ENCODE measurements at places on chromosomes 12 and 14.

DNA sequence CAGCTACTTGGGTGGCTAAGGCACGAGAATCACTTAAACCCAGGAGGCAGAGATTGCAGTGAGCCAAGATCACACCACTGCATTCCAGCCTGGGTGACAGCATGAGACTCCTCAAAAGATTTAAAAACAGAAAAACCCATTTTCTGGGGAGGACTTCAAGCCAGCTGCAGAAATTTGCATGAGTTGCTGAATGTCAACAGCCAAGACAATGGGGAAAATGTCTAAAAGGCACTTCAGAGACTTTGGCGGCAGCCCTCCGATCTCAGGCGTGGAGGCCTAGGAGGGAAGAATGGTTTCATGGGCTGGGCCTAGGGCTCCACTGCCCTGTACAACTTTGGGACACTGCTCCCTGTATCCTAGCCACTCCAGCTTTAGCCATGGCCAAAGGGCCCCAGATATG, 177.8 kb upstream of the C14orf180 start:
- DNase-seq: no peak

DNA sequence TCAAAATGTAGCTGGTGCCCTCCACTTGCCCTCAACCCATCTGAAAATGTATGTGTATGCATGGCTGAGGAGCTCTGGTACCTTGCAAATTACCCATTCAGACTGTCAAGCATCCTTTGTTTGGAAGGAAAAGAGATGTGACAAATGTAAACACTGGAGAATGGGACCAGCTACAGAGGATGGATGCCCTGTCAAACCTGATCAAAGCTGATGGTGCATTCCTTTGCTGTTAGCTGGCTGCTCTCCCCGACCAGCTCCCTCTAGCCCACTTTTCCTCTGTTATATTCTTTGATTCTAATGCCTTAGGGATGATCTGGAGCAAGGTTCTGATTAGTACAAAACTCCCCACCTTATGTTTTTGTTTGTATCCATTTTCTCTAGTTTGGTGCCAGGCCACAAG, 310.3 kb downstream of the C12orf75 start:
- DNase-seq: no peak

GRCh38 chr12:52907092-52907810, 2.4 kb upstream of the KRT8 start:
- DNase-seq: no peak

DNA sequence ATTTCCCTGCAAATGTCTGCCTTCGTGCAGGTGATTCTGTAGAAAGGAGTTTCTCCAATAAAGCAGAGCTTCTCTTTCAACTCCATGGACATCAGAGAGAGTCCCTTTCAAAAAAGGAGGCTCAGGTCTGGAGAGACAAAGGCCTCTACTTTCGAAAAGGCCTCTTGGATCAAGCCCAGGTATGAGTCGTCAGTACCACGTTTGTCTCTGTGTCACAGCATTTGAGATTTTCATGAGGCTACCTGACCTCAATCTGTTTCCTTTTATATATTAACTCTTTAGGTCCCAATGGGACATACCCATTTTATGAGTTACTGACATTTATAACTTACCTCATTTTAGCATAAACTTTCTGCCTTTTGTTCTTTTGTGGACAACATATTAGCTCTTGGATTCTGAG, 290.8 kb downstream of the RPAP3 start:
- DNase-seq: no peak

- no peak for DNase-seq
Observed at GRCh38 chr12:32688786-32689185, 9.7 kb downstream of the DNM1L start.

- DNase-seq: no peak
Observed at GRCh38 chr12:79055926-79056674, 191.5 kb downstream of the SYT1 start.

DNA sequence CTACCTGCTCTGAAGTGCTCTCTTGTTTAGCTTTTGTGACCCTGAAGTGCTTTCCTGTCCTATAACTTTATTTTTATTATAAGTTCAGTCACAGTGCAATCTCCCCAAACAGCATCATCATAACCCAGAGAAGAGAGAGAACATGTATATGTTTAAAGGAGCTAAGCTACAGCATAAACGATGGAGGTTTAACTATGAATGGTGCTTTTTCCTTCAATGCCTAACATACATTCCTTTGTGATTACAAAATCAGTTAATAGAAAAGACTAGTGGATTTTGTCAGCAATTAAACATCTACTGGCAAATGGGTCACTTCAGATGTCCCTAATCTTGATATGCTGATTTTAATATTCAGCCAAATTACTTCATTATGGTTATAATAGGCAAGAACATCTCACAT, 46.4 kb downstream of the ZFYVE21 start:
- DNase-seq: no peak

GRCh38 chr12:54562750-54563356, 13.5 kb downstream of the PDE1B start:
- no peak for DNase-seq

- no peak for DNase-seq
Observed at GRCh38 chr12:8781381-8782127, 40.9 kb upstream of the A2ML1 start.

DNA sequence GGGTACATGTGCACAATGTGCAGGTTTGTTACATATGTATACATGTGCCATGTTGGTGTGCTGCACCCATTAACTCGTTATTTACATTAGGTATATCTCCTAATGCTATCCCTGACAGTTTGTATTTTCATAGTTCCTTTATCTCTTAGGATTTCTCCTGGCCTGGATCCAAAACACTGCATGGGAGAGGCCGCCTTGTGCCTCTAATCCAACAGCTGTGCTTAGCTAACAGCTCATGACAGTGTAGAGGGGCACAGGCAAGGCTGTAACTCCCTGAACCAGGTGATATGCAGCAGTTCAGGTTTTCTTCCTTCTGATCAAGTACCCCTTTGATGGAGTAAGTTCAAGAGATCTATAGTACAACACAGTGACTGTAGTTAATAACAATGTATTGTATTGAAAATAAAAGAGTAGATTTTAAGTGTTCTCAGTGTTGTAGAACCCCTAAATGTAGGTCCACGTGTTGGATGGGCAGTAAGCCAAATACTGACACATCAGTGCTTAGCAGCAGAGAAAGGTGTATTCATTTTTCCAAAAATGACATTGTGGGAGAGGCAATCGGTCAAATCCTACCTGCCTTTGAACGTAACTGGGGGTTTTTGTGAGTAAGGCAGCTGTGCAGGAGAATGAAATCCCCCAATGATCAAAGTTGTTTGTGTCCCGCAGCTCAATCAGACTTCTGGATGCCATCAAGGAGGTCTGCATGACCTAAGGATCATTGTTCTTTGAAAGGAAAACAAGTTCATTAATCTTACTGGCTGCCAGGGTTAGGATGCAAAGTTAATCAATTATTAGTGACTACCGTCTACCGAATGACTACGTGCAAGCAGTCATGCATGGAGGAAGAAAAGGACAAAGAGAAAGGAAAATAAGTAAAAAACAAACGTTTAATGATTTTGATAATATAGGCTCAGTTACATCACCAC, 89.3 kb upstream of the FGD4 start:
- no peak for DNase-seq

DNA sequence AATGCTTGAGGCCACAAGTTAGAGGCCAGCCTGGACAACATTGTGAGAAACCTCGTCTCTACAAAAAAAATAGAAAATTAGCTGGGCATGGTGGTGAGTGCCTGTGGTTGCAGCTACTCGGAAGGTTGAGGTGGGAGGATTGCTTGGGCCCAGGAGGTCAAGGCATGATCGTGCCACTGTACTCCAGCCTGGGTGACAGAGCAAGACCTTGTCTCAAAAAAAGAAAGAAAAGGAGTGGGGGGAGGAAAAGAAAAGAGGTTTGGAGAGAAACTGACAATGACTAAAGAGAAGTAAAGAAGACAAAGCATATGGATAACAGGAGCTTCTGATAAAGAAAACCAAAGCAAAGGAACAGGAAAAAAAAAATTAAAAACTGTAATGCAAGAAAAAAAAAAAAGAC, 37.4 kb upstream of the SELPLG start:
- no peak for DNase-seq

GRCh38 chr12:46459111-46459510, 86.5 kb upstream of the SLC38A2 start:
- DNase-seq: peak; percentile 57

DNA sequence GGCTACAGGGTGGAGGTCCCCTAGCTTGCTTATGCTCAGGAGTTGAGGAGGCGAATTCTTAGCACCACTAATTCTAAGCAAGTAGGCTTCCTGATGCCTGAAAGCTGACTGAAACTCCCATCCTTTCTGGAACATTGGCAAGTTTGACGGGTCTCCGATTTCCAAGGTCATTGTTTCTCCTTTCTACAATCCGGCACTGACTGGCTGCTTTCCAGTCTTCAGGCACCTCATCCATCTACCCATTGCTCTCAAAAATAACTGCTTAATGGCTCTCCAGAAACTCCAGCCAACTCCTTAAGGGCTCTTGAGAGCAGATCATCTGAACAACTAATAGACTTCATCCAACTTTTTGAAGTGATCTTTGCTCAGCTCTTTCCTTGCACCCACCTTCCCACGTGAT, 13.3 kb downstream of the REM2 start:
- no peak for DNase-seq

GRCh38 chr14:23335623-23336022, 14.4 kb downstream of the PABPN1 start:
- DNase-seq: no peak

GRCh38 chr12:113077057-113077858, 20.7 kb downstream of the DTX1 start:
- DNase-seq: no peak

- DNase-seq: no peak
Observed at GRCh38 chr14:95943699-95944098, 67.1 kb downstream of the TUNAR start.

DNA sequence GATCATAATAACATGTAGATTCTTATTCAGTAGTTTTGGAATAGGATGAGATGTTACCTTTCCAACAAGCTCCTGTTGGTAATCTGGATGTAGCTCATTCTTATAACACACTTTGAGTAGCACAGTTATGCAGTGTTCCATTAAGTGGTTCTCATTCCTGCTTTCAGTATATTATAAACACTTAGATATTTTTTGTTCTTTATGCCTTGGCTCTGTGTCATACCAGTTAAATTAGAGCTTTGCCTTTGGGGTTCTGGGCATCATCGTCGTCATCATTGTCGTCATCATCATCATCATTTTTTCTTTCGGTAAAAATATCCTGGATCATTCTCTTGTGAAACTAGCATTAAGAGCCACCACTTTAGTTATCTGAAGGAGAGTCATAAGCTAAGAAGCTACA, 87.5 kb downstream of the FUT8 start:
- no peak for DNase-seq

Data from activated T-cell treated with anti-CD3 and anti-CD28 coated beads, Interleukin-2, amount 50 U/mL, for 72 hours (primary cell).